ENCODE measurements at places on chromosomes 1 and 21. TPM values are rescaled to one million over a fixed set of nuclear protein-coding genes. Genes with fewer than 3 reads are reported as not detected.

Gene ZBTB7B
- 17.1 TPM for total RNA-seq

Gene AMY1B
- total RNA-seq = not detected

- no peak overlapping the region for H3K27ac ChIP-seq
- DNase-seq = no peak
- no peaks in the 10 kb centered on the region for H3K4me1 ChIP-seq
- H3K27me3 ChIP-seq = no peaks in the 10 kb centered on the region
- no peaks in the 10 kb centered on the region for H3K36me3 ChIP-seq
- H3K4me3 ChIP-seq = no peak overlapping the region
Measured at GRCh38 chr1:28682840-28683239, 14.3 kb downstream of the GMEB1 start.

DNA sequence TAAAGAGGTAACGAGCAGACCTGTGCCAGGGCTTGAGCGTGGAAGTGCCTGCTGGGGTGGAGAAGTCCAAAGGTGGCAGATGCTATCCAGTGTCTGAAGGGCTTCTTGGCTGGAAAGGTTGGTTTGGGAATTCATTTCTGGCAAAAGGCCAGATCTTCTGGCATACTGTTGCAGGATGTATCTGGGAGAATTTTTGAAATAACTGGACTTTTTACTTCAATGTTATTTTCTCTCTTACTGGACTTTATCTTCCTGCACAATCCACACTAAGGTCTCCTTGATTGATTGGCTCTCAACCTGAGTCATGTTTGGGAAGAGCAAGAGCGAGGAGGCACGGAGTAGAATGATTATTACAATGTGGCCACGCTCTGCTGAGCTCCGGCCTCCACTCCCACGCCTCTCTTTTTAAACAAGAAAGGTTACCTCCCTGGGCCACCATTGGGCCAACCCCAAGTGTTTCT, 278.4 kb downstream of the TM2D1 start:
- DNase-seq = no peak
- H3K4me1 ChIP-seq = peaks cover 33% of the 10 kb centered on the region
- H3K27ac ChIP-seq = no peak overlapping the region
- no peaks in the 10 kb centered on the region for H3K27me3 ChIP-seq
- no peaks in the 10 kb centered on the region for H3K36me3 ChIP-seq
- no peak overlapping the region for H3K4me3 ChIP-seq

DNA sequence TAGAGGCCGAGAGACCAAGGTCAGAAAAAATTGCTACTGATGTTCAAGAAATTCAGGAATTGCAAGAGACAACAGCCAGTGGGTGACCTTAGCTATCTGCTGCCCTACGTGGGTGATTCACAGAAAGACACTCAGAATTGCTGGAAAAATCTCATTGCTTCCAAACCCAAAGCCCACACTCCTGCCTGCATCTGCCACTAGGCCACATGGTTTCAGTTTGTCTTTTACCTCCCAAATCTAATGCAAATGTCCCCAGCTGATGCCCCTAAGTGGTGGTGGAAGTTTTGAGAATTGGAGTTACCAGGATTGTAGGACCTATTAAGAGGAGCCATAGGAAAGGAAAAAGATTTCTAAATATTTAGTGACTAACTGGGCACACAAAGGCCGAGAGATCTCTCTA, 341.5 kb upstream of the CHRM3 start:
- H3K27me3 ChIP-seq = no peaks in the 10 kb centered on the region
- H3K4me3 ChIP-seq = no peak overlapping the region
- H3K27ac ChIP-seq = no peak overlapping the region
- DNase-seq = no peak

DNA sequence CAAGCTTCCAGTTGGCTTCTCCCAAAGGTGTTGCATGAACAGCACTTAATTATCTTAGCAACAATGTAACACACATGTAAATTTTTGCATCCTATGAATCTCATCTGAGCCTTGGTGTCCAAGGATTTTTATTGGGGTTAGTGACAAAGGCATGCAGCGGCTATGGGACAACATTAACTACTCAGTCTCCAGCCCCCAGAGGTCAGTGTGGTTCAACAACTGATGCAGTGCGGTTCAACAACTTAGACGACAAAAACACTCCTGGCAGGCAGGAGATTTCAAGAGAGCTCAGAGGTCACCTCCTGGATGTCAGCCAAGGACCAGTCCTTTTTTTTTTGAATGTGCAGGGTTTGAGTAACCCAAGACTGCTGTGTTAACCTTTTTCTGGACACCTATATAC, 77.5 kb upstream of the HMCN1 start:
- peaks cover under 1% of the 10 kb centered on the region for H3K4me1 ChIP-seq
- 0 out of 2 replicates have a peak, but pooled peaks cover 3% of the 10 kb centered on the region for H3K27me3 ChIP-seq
- no peak overlapping the region for H3K4me3 ChIP-seq

Gene IL19
- total RNA-seq = not detected
